ENCODE measurements at places on chromosomes 1 and 21.

- no peak for DNase-seq
Observed at GRCh38 chr1:233337505-233337904, 10.0 kb downstream of the MAP3K21 start.

DNA sequence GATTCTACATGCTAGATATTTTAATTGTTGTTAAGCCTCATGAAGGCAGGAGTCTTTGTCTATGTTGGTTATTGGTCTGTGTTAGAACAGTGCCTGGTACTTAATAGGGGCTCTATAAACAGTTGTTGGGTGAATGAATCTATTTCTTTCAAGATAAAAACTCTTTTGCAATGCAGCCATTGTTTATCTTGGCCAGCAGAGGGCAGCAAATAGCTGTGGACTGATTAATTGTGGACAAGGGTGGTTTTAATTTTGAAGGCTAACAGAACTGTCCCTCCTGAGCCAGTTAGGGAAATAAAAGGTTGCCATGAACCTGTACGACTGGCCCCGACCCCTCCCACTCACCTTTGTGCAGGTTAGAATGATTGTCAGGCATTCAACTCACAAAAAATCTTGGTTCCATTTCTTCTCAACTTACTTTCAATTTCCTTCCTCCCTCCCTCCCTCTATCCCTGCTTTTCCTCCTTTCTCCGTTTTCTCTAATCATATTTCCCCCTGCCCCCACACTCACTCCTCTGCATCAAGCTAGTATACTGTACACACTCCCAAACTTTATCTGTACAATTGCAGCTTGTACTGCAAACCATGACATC is 66.3 kb upstream of the DIRAS3 start:
- DNase-seq: no peak

DNA sequence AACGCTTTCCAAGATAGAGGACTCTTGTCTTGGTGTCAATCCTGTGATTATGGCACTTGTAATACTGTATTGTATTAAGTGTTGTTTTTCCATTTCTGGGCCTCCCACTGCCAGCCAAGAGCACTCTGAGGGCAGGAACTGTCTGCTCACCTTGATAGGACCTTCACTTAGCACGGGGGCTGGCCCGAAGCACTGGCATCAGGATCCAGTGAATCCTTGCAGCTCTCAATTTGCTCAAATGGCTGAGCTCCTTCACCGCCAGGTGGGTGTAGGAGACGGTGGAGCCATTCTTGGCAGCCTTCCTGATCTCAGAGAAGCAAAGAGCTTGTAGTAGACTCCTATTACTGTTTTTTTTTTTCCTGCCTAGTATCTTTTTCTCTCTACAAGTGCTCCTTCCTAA is 17.7 kb downstream of the MECR start:
- DNase-seq: no peak

- DNase-seq: peak; percentile 31
Observed at GRCh38 chr1:236063919-236064673, 794 bp downstream of the NID1 start.

DNA sequence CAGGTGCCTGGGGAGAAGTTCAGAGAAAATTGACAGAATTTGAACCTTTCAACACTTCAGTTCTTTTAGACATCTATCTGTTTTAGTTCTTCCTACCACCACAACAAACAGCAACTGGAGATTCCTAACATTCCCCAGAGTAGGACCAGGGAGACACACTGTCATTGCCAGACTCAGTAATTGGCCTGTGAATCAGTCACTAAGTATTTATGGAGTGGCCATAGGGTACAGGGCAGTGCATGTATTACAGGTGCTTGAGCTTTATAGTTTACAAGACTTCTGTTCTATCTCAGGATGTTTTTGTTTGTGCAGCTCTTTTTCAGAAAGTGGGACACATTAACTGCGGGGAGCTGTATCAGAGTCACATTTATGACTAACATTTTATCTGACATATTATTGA is 1.7 kb downstream of the CDC14A start:
- DNase-seq: no peak

- DNase-seq: no peak
Observed at GRCh38 chr1:236872075-236872666, 77.1 kb downstream of the MTR start.

DNA sequence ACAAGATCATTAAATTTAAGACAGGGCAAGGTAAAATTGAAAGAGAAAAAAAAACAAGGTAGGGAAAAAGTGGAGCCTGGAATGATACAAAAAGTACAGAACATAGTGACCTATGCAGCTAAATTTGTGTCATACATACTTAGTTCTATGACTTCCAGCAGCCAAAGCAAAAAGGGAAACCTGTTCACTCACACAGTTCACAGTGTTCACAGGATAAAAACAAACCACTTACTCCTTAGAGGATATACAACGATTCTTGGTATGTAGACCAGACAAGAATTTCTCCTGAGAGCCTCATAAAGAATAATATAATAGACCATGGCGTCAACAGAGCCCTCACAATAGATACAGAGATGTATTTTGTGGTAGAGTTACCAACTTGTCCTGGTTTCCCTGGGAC is 27.5 kb downstream of the COA7 start:
- no peak for DNase-seq

DNA sequence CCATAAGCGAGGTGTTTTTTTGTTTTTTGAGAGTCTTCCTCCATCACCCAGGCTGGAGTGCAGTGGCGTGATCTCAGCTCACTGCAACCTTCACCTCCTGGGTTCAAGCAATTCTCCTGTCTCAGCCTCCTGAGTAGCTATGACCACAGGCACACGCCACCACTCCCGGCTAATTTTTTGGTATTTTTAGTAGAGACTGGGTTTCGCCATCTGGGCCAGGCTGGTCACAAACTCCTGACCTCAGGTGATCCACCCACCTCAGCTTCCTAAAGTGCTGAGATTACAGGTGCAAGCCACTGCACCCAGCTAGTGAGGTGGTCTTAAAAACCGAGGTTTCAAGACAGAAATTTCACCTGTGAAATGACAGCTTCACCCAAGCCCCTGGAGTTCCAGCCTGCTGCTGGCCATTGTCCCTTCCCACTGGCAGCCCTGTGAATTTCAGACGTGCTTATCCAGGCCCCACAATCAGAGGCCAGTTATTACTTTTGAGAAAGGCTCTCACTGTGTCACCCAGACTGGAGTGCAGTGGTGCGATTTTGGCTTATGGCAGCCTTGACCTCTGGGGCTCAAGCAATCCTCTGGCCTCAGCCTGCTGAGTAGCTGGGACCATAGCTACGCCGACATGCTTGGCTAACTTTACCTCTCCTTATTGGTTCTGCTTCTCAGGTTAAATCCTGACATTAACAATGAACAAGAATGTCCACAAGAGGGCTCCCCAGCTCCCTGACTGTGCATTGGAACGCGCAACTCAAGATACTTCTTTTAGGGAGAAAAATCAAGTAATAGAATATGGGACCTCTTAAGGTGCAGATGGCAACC is 19.4 kb downstream of the ENO1 start:
- no peak for DNase-seq

GRCh38 chr21:18772404-18772803 is 368.8 kb upstream of the TMPRSS15 start:
- no peak for DNase-seq

- no peak for DNase-seq
Observed at GRCh38 chr1:37433171-37433570, 41.2 kb upstream of the ZC3H12A start.

GRCh38 chr1:175757381-175758015 is 14.1 kb upstream of the TNR start:
- DNase-seq: no peak

- no peak for DNase-seq
Observed at GRCh38 chr1:9165396-9165795, 36.5 kb upstream of the GPR157 start.

- no peak for DNase-seq
Observed at GRCh38 chr1:242784084-242784483, 259.6 kb upstream of the PLD5 start.

- peak; percentile 78 for DNase-seq
Observed at GRCh38 chr1:33455539-33456501, 16.6 kb upstream of the ZSCAN20 start.

GRCh38 chr1:58885998-58886397 is 102.2 kb upstream of the JUN start:
- DNase-seq: no peak

DNA sequence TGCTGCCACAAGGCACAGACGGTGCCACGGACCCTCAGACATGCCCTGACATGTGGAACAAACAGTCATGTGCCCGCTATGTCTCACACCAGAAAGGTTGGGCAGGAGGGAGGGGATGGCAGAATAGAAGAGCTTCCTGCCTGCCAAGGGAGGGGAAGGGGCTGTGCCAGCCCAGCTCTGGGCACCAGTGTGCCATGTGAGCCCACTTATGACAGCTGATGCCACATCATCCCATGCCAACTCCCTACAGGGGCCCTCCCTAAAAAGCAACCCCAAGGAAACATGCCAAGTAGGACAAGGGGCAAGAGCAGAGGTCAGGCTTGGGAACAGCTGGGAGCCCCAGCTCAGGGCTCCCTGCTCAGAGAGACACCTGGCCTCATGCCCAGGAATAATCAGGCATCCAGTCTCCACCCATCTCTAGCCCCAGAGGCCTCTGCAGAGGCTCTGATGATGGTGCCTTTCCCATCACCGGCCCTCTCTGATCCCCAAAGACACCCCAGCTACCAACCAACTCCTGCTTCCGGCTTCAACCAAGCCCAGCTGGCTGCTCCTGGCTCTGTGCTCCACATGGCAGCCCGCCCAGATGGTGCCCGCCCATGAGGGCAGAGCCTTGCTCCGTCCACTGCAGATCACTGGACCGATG is 10.3 kb downstream of the ADGRB2 start:
- DNase-seq: no peak

- peak; percentile 70 for DNase-seq
Observed at GRCh38 chr1:153985941-153986761, at the start of gene RAB13. TSS of gene RAB13 (minus strand) at chr1:153986339. CDS start at chr1:153986236, 103 bp downstream.

GRCh38 chr1:247456021-247456420 is 1.9 kb downstream of the OR2B11 start:
- no peak for DNase-seq

- no peak for DNase-seq
Observed at GRCh38 chr1:66751160-66751559, 1.1 kb upstream of the DYNLT5 start.

GRCh38 chr1:3017440-3018050 is 3.7 kb upstream of the ACTRT2 start:
- no peak for DNase-seq

DNA sequence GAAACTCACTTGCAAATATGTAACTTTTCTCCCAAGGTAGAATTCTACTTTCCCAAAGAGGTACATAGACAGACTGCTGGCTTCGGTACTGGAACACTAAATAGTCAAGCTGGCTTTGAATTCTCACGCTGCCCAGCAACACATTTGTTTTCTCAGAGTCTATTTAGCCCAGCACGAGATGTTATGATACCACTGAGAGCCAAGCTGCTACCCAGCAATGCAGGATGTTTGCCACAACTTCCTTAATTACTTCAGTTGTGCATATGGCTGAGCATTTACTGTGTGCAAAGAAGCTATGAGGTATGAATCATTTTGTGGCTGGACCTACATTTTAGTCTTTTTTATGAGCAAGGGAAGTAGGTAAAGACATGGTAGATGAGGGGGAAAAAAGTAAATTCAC is 793.2 kb downstream of the PLA2G4A start:
- no peak for DNase-seq

DNA sequence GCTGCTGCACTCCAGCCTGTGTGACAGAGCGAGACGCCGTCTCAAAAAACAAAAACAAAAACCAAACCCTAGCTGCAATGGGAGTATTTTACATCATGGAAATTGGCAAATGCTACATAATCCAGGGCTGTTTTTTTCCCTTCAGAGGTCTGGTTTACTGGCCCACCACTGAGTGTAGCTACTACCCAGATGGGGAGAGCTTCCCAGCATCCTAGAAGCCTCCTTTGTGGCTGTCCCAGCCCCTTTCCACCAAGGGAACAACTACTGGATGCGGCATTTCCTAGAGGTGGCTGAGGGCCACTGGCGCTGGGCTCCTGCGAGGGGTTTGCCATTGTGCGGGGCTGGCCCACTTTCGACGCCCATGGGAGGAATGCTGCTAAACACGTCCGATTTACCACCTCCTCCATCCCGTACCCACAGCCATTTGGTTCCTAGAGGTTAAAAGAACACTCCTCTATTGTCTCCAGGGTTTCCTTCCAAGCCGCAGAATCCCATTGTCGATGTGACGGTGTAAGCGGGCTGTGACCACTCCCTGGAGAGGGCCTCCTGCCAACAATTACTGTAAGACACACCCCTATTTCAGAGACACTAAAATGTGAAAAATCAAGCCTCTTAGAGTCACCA is 55.4 kb downstream of the RUNX3 start:
- no peak for DNase-seq

DNA sequence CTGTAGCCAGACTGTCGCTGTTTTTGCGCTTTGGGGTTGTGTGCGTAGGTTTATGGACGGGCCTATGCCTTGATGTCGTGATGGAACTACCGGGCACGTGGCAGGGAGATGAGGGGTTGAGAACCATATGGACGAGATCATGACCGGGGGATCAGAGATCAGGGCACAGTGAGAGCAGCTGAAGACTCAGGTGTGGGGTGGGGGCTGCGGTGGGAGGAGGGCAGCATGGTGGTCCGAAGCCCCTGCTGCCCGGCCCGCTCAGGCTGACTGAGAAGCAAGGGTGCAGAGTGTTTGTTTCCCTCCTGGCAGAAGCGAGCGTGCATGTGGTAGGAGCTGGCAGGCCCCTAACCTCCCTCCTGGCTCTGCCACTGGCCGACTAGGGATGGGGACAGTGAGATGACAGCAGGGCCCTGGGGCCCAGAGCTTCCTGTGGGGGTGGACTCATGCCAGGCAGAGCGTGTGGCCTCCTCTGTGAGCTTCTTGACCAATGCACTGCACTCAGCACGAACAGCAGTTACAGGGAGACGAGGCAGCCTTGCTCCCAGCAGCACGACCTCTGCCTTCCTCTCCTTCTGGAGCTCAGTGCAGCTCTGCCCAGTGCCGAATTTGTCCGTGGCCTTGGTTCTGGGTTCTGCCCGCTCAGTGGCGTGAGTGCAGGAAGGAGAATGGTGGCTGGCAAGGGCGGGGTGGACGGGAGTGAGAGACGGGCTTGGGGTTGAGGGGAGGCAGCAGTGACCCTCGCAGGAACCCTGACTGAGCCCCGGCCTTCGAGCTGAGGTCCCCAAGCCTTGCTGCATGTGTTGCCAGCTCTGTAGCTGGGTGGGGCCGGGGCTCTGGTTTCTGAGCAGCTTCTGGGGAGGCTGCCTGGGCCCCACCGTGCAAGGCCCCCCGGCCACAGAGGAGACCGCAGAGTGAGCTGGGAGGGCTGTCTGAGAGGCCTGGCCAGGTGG is 22.2 kb upstream of the LRRC3 start:
- DNase-seq: no peak

DNA sequence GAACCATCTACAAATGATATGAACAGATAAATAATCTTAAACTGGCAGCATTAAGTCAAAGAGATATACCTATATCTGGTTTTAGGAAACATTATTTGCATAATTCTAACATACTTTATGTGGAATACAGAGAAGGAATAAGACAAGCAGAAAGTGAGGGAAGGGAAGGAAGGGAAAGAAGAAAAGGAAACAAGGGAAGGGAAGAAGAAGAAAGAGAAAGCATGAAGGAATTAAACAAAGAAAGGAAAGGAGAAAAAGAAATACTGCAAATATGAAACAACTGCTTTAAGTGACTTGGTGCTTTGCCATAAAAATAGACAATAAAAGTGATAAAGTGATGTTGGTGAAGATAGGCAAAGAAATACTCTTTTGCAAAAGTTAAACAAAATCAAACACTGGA is 20.1 kb downstream of the SCMH1 start:
- DNase-seq: no peak

GRCh38 chr1:66532214-66532613 is 1.7 kb upstream of the SGIP1 start:
- no peak for DNase-seq

Measured in AG09319 (cell line).